NCI-H2171 treated with DMSO at 0.1 percent for 48 hours (cell line): ENCODE measurements at places on chromosomes 2 and 18.

DNA sequence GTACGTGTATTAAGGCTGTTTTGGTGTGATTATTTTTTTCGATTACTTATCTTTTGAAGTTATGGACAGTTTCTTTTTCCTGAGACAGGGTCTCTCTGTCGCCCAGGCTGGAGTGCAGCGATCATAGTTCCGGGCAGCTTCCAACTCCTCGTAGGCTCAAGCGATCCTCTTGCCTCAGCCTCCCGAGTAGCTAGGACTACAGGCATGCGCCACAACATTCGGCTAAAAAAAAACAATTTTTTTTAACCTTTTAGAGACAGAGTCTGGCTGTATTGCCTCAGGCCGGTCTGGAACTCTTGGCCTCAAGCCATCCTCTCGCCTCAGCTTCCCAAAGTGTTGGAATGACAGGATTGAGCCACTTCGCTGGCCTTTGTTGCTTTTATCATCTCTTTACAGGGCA lies 945 bp downstream of the HAT1 start:
- no peak for DNase-seq

DNA sequence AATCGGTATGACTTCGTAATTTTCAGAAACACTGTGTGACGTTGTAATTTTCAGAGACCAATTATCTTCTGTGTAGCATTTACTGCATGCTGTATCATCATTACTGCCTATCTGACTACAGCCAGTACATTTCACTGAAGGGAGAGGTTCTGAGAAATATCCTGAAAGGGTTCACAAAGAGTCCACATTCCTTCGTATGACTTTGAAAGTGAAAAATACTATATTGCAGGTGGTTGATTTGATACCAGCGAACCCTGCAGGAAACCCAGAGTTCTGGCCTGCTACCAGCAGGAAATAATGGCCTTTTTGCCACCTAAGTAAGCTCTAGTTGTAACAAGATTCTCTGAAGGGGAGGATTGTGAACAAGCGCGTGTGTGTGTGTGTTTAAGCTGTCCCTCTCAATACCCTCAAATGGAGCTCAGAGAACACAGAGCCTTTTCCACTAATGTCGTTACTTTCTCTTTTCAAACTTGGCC lies 155.5 kb downstream of the ARHGAP28 start:
- no peak for DNase-seq

GRCh38 chr2:45014831-45015230 lies 5.6 kb upstream of the SIX2 start:
- peak; percentile 40 for DNase-seq

GRCh38 chr18:8139127-8139527 lies 470.1 kb upstream of the RAB12 start:
- no peak for DNase-seq

GRCh38 chr2:120396861-120397811 lies 51.2 kb downstream of the INHBB start:
- peak; percentile 36 for DNase-seq

DNA sequence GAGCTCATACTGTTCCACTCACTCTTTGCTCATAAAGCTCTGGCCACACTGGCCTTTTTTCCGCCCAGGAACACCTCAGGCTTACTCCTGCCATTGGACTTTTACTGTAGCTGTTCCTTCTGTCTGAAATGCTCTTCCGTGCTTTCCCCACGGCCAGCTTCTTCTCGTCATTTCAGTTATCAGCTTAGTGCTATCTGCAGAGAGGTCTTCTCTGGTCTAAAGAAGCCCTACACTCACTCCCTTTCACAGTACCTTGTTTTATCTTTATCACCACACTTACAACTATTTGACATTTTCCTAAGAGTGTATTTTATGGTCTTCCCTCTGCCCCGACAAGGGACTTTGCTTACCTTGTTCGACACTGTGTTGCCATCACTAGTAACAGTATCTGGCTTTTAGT lies 388.1 kb upstream of the SPRED2 start:
- no peak for DNase-seq

GRCh38 chr18:67966224-67966623 lies 449.7 kb upstream of the DSEL start:
- DNase-seq, result no peak

GRCh38 chr2:175807031-175807873 lies 194.8 kb downstream of the LNPK start:
- DNase-seq, result no peak

DNA sequence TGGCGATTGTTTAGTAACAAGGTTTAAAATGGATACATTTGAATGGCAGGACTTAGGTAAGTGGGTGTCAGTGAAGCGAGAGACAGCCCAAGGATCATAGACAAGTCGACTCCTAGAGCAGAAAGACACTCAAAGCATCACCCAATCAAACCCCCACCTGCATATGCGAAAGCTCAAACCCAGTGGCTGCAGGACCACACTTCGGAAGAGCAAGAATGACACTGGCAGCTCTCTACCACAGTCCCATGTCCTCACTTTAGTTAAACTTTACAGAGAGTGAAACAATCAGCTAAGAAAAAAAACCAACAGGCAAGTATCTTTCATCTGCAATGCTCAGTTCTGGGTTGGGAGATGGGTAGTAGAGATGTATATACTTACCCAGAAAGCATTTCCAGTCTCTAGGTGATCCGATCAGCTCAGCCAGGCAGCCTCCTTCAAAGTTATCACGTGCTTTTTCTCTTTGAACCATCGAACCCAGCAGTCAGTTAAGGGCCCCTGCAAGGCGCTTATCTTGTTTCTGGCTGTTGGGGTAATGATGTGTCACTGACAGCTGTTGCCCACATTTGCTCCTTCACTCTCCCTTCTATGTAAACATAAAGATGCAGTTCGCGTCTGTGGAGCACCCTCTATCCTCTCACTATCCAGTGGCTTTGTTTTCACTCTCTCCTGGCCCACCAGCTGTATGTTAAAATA lies 357.5 kb upstream of the ID2 start:
- peak; percentile 92 for DNase-seq

DNA sequence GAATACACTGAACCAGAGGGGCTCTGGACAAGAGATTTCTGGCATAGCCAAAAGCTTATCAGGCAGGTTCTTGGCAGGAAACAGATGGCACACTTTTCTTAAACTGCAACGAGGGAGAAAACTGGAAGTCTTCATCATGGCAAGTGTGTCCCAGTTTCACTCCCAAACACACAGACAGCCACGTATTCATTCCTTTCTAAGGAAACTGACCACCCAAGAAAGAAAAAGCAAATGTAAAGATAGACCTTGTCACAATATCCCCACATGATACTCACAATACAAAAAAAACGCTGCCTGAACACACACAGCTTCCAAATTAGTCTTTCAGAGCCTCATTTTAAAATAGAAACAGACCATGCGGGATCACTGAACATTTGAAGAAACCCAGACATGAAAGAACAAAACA lies 40.6 kb upstream of the RTTN start:
- DNase-seq, result no peak

GRCh38 chr2:144011098-144011497 lies 508.8 kb downstream of the ZEB2 start:
- DNase-seq, result no peak
